ENCODE measurements at places on chromosomes 5 and 9.

DNA sequence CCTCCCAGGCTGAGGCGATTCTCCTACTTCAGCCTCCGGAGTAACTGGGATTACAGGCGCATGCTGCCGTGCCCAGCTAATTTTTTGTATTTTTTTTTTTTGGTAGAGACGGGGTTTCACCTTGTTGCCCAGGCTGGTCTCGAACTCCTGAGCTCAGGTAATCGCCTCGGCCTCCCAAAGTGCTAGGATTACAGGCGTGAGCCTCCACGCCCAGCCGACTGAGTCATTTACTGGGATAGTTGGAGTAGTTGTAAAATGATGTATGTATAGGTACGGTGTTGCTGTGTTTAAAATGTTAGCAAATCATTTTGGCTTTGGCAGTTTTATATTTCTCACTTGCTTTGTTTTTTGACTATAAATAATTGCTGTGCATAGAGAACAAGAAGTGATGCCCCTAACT, 209.4 kb downstream of the ADAMTSL1 start:
- no peak for DNase-seq

GRCh38 chr5:150434464-150434863, 15.1 kb downstream of the RPS14 start:
- peak; percentile 46 for DNase-seq

DNA sequence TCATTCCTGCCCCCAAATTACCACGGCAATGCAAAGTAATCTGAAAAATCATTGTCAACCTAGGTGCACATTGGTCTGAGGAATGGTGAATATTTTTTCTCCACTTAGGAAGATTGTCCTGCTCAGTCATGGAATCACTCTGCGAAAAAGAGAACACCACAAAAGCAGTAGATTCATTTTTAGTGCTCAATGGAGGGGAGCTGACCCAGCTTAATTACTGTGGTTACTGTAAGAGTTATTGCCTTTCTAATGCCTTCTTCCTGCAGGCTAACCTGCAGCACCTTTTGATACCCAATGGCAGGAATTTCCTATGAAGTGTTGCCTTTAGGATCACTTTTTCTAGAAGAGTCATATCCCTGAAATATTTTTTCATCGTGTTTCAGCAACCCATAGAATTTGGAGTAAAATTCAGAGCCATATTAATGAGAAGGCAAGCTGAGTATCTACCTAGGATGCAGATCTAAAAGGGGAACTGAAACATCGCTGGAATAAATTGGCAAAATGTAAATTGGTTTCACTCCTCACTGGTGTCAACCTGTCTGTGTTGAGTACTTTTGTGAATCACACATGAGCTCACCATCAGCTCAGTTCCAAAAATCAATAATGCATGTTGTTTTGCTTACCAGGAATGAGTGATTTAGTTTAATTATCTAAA, 464.5 kb downstream of the CSNK1G3 start:
- DNase-seq = no peak

GRCh38 chr5:174397206-174397605, 327.2 kb upstream of the MSX2 start:
- no peak for DNase-seq

- DNase-seq = no peak
These were observed 14.1 kb downstream of the ZFP62 start for GRCh38 chr5:180847026-180847425.

DNA sequence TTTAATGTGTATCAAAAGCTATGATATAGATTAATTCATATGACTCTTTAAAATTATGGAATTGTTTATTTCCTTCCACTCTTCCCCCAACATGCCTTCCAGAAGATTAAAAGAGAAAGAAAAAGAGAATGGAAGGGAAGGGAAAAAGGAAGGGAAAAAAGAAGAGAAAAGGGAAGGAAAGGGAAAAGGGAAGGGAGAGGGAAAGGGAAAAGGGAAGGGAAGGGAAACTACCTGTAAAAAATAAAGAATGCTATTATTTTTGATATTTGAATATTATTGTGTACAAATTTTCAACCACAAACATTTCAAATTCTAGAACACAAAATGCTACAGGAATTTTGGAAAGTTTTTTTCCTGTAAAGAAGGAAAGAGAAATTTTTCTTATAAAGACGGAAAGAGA, 281.7 kb downstream of the SLCO4C1 start:
- no peak for DNase-seq
